NCI-H1048 (cell line): ENCODE measurements at places on chromosomes 3 and 15.
A peak's percentile ranks its signal among the peaks of the same experiment; 100 is the strongest.

- DNase-seq = no peak
These were observed 225.6 kb downstream of the MINAR1 start for GRCh38 chr15:79657722-79658121.

- no peak for DNase-seq
These were observed 30.3 kb upstream of the TSC22D2 start for GRCh38 chr3:150377601-150378300.

GRCh38 chr15:68259883-68260282, 17.7 kb upstream of the FEM1B start:
- no peak for DNase-seq

DNA sequence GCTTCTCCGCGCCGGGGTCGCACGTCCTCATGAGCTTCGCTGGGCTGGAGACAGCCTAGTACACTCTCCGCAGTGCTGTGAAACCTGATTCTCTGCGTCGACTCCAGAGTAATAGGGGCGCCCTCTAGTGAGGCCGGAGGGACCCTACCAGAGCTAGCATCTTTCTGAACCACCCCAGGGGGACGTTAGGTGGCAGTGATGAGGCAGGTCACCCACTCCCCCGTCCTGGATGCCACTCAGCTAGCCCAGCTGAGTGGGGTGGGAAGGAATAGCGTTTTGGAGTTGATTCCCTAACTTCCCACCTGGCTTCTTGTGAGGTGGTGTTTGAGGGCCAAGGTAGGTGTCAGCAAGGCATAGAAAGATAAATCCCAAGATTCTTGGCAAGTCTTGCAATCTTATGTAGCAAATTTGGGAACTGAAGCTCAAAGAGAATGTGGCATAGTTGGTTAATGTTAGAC, 4.0 kb downstream of the DUOXA2 start:
- DNase-seq = peak; percentile 84

- DNase-seq = no peak
These were observed 22.9 kb downstream of the MYLK start for GRCh38 chr3:123861081-123861836.

DNA sequence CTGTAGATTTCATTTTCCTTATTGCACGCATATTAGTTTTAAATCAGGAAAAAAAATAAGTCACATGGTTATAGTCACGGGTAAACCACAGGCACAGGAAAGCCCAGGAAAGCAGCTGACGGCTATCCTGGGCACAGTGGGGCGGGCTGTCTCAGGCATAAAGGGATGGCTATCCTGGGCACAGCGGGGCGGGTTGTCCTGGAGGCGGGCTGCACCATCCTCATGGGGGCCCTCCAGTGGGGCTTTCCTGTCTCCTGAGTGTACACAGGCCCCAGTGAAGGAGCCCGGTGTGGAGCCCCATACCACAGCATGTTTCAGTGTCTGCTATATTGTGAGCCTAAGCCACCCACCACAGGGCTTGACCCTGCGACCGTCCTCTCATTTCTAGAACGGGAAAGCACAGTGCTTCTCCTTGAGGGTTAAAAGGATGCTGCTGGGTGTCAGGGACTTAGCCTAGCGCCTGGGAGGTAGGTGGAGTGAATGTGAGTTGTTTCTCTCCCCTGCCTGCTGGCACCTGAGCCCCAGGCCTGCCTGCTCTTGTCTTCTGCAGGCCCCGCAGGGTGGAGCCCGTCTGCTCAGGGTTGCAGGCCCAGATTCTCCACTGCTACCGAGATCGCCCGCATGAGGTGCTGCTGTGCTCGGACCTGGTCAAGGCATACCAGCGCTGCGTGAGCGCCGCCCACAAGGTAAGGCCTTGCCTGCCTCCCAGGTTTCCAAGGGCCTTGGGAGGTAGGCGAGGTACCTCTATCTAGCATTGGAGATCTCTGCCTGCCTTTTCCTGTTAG, 25.9 kb upstream of the PLXNA1 start:
- DNase-seq = no peak

- no peak for DNase-seq
These were observed 32.8 kb downstream of the CYFIP1 start for GRCh38 chr15:22947101-22948000.

DNA sequence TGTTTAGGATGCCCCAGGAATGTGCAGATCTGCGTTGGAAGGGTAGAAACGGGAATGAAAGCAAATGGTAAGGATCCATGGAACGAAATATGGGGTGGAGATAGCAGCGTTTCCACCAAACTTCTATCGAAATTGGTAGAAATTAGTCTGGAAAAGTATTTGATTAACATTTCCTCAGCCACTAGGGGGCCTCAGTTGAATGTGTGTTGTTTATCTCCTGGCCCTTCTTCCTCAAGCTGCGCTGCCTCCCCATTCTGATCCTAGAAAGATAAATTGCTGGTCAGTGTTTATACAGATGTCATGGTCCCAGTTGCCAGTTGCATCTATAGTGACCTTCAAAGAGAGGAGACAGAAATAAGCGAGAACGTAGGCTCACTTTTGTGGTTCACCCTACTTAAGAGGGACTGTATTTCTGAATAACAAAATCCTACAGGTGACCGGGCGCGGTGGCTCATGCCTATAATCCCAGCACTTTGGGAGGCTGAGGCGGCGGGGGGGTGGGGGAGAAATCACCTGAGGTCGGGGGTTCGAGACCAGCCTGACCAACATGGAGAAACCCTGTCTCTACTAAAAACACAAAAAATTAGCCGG, 457.1 kb downstream of the SQOR start:
- peak; percentile 40 for DNase-seq

GRCh38 chr3:25113891-25114290, 314.2 kb upstream of the RARB start:
- DNase-seq = no peak

DNA sequence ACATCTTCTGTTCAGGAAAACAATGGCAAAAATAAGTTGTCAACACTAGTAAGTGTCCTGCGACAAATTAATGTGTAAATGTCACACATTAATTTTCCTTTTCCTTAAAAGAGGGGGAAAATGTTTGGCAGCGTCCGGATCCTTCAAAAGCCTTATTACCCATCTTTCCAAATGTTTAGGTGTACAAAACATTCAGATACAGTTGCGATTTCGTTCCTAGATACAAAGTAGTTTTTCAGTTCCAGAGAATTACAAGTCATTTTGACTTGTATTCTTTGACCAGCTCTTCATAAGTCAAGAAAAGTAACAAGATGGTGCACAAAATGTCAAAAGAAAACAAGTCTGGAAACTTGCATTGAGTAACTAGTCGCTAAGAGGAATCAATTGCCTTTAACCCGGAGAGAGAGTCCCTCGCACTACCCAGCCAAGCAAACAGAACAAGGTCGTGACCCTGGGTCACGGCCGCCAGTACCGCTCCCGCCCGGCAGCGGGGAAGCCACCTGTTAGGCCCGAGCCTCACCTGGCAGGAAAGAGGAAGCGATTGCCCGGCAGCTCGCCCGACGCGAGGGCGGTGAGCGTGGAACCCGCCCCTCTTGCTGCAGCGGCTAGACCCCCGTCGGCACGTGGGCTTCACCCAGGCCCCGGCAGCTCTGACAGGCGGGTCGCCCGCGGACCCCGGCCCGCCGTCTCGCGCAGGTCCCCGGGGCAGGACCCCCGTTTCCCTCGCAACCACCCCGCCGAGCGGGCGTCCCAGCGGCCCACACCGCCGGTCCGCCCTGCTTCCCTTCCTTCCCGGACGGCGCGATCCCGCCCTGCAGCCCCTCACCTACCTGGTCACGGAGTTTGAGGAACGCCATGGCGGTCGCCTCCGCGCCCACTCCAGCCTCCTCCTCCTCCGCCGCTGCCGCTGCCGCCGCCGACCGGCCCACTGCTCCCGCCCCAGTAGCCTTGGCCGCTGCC, 61.0 kb upstream of the ANKRD28 start:
- DNase-seq = no peak

GRCh38 chr3:194086388-194087075, 49.4 kb upstream of the HES1 start:
- DNase-seq = no peak

DNA sequence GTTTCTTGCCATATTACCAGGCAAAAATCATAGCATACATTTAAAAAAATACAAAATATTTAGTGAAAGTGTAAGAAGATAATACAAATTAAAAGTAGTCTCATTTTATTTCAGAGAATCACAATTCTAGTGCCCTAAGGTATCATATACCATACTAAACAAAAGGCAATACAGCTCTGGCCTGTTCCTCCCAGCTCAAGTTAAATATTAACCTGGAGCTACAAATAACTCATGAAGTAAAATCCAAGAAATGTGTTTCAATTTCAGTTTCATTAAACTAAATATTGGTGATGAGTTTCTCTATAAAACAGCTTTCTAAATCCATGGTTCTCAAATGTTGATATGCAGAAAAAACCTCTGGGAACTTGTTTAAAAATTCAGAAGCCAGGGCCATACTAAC, 67.7 kb downstream of the INO80 start:
- DNase-seq = no peak

GRCh38 chr3:74501007-74501406, 113.5 kb downstream of the CNTN3 start:
- DNase-seq = no peak

- no peak for DNase-seq
These were observed 562.1 kb downstream of the IGSF11 start for GRCh38 chr3:118472586-118472985.

DNA sequence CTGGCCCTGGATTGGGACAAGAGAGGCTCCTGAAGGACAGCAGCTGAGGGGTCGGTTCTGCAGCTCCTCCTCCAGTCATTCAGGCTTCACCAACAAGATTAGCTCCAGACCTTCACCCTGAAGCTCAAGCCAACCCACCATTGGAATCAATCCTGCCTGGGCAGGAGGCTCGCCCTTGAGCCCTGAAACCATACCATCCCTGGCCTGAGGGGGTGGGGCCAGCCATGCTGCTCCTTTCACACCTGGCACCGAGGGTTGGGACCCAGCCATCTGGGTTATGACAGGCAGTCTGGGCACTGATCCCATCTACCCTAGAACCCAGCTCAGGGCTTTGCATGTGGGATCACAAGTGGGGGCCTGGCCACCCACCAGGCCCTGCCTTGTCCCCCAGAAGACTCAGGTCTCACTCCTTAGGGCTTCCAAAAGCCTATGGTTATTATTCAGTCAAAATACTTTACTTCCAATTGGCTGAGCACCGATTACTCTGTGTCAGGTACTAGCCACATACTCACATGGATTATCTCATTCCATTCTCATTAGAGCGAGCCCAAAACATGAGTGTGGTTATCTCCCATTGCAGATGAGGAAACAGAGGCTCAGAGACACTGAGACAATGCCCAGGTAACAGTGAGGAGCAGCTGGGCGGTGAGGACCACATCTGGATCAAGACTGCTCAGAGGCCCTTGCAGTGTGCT, 3.1 kb downstream of the ABHD14B start:
- no peak for DNase-seq

DNA sequence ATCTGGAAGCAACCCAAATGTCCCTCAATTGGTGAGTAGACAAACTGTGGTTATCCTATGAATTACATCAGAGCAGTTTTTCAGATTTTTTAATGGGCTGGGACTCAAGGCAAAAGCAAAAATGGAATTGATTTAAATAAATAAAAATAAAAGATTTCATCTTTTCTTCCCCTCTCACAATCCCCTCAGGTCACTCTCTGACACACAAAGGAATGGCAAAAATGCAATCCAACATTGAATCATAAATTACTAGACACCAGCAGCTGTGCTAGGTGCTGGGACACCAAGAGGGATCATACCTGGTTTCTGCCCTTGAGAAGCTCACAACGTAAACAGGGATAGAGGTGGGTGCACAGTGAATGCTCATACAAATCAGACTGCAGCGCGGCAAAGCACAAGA, 58.8 kb downstream of the CPN2 start:
- no peak for DNase-seq

DNA sequence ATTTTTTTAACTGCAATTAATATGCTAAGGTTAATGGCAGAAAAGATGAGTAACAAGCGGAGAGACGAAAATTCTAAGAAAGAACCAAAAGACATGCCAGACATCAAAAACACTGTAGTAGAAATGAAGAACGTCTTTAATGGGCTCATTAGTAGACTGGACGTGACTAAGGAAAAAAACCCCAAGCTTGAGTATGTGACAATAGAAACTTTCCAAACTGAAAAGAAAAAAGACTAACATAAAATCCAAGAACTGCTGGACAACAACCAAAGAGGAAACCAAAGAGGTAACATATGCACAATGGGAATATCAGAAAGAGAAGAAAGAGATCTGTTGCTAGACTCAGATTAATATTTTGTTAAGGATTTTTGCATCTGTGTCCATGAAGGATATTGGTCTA, 94.6 kb upstream of the SETMAR start:
- no peak for DNase-seq

- DNase-seq = no peak
These were observed 20.6 kb downstream of the LOXL1 start for GRCh38 chr15:73946795-73947370.

GRCh38 chr3:188421836-188422540, 268.0 kb downstream of the LPP start:
- no peak for DNase-seq

DNA sequence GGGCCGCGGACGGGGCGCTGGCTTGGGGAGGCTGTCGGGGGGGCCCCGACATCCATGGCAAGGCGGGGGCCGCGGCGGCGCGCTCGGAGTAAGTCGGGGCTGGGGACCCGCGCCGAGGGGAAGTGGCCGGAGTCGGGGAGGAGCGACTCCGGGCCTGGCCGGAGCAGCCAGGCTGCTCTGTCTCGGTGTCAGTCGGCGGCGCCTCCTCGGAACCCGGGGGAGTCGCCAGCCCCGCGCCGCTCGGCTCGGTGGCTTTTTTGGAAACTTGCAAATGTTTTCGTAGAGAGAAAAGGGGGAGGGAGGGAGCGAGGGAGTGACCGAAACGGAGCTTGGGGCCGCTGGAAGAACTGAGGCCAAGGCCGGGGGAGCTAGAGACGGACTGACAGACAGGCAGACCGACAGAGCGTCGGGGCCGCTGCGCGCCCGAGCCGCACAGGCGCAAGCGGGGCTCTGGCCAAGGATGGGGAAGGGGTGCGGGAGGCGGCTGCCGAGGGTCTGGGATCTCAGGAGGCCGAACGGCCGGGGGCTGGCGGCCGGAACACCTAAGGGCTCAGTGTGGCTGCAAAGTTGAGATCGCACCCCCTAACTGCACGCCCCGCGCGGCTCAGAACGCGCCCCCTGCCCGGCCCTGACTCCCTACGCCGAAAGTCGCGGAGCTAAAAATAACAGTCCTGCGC, 5.0 kb downstream of the PTH1R start:
- DNase-seq = no peak

DNA sequence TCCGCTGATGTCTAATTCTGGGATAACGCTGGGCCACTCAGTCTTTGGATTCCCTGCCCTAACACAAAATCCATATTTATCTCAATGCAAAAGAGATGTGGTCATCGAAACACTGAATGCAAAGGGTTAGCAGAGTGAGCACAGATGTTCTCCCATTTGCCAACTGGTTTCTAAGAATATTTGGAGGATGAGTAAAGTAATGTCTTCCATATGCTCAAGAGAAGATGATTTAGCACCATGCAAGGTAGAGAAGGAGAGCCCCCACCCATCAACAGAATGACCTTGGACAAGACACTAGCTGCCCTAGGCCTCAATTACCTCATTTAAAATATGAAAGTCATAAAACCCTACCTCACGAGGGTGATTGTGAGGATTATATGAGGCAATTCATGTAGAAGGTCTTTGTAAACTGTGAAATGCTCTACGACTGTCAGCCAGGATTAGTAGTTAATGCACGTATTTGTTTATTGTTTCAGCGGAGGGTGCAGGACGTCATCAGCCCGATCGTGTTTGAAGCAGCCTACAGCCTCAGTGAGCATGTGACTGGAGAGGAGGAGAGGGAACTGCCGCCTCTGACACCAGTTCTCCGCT, 232.9 kb upstream of the CTDSPL start:
- no peak for DNase-seq

GRCh38 chr15:86879250-86880229, 799.9 kb downstream of the AGBL1 start:
- DNase-seq = no peak

- no peak for DNase-seq
These were observed 153.5 kb upstream of the COL8A1 start for GRCh38 chr3:99484871-99485270.
